GM23248 (cell line): ENCODE measurements at places on chromosomes 11 and 22. TPM values are rescaled to one million over a fixed set of nuclear protein-coding genes. Genes with fewer than 3 reads are reported as not detected.

GRCh38 chr11:59207988-59208451 lies 4.7 kb downstream of the MPEG1 start:
- H3K4me3 ChIP-seq = 0 out of 2 replicates have a peak overlapping the region, but pooled peaks have one; percentile 1
- peaks cover 18% of the 10 kb centered on the region for H3K4me1 ChIP-seq
- DNase-seq = peak; percentile 77

DNA sequence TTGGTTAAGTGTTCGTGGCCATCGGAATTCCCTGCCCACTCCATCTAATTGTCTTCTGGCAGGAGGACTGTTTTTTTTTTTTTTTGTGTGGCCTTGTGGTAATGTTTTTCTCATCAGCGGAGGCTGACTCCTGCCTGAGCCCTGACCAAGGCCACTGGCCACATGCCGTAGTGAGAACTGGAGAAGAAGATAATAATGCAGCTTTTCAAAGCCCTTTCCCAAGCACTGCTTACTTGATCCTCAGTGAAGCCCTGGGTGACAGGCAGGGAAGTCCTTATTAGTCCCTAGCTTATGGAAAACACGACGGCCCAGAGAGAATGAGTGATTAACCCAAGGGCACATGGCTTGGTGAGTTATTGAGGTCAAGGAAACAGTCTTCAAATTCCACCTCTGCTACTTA lies 71.2 kb downstream of the ADM start:
- H3K27me3 ChIP-seq = no peaks in the 10 kb centered on the region
- peaks cover 89% of the 10 kb centered on the region for H3K4me1 ChIP-seq
- no peak overlapping the region for H3K4me3 ChIP-seq
- H3K27ac ChIP-seq = peak overlapping the region; percentile 68
- no peaks in the 10 kb centered on the region for H3K36me3 ChIP-seq

DNA sequence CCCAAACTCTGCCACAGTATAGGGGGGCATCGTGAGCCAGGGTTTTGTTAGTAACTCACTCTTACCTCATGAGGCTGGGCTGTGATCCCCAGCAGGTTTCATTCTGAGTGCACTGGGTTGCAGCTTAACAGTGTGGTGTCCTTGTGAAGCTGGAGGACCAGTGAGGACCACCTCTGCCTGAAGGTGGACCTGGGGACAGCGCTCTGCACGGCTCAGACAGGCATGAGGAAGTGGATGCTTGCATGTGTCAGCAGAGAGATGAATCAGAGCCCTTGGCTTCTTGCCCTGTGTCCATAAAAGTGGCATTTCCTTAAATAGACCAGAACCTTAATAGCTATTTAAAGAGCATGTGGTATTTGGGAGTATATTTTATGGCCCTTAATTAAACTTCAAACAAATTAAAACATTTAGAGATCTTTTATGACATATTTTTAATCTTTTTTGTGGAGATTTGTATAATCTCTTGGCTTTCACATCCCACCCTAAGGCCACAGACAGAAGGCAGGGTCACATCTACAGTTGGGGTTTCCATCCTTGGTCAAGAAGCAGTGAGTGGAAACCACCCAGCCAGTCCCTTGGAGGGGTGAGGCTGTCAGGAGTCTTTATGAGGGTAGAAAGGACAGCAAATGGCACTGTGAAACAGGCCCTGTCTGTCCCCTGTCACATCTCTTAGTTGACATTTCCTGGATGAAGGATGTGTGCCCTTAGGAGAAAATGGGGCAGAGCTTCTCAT lies 24.8 kb upstream of the ADORA2A start:
- peaks cover 29% of the 10 kb centered on the region for H3K4me1 ChIP-seq
- 0 out of 2 replicates have a peak overlapping the region, but pooled peaks have one; percentile 4 for H3K4me3 ChIP-seq
- H3K27ac ChIP-seq = no peak overlapping the region
- H3K36me3 ChIP-seq = peaks cover 5% of the 10 kb centered on the region; the same call in 1 of the 2 replicates

GRCh38 chr11:111574373-111575225 lies 27.6 kb upstream of the SIK2 start:
- H3K36me3 ChIP-seq = no peaks in the 10 kb centered on the region
- peaks cover 39% of the 10 kb centered on the region for H3K4me1 ChIP-seq
- no peak for DNase-seq
- H3K27ac ChIP-seq = no peak overlapping the region

GRCh38 chr11:64563966-64564365 lies 27.1 kb upstream of the SLC22A12 start:
- H3K27me3 ChIP-seq = no peaks in the 10 kb centered on the region
- H3K4me3 ChIP-seq = no peak overlapping the region
- H3K4me1 ChIP-seq = no peaks in the 10 kb centered on the region
- no peaks in the 10 kb centered on the region for H3K36me3 ChIP-seq
- no peak for DNase-seq

- peak overlapping the region; percentile 43 for H3K4me3 ChIP-seq
- H3K4me1 ChIP-seq = peaks cover 34% of the 10 kb centered on the region
- no peaks in the 10 kb centered on the region for H3K36me3 ChIP-seq
- H3K27ac ChIP-seq = peak overlapping the region; percentile 87
Measured at GRCh38 chr11:48006301-48006992, 26.1 kb downstream of the PTPRJ start.

DNA sequence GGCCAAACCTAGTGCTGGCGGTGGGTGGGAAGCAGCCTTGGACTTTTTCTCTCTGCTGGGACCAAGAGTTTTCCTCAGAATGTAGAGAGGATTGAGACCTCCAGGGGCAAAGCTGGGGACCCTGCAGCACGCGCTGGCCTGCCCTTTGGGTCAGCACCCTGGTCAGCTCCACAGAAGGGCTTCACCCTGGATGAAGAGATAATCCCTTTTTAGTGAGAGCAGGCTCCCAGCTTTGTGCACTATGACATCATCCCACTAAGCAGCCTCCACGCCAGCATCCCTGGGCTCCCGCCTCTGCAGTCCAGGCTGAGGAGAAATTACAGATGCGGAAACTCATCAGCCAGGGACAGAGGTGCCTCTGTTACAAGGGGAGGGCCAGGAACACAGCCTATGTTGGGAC lies 23.5 kb downstream of the DRICH1 start:
- no peaks in the 10 kb centered on the region for H3K27me3 ChIP-seq
- H3K36me3 ChIP-seq = no peaks in the 10 kb centered on the region
- no peak overlapping the region for H3K27ac ChIP-seq

- H3K4me1 ChIP-seq = peaks cover 13% of the 10 kb centered on the region
- no peak overlapping the region for H3K4me3 ChIP-seq
Measured at GRCh38 chr11:66891851-66892660, 35.2 kb downstream of the LRFN4 start.

DNA sequence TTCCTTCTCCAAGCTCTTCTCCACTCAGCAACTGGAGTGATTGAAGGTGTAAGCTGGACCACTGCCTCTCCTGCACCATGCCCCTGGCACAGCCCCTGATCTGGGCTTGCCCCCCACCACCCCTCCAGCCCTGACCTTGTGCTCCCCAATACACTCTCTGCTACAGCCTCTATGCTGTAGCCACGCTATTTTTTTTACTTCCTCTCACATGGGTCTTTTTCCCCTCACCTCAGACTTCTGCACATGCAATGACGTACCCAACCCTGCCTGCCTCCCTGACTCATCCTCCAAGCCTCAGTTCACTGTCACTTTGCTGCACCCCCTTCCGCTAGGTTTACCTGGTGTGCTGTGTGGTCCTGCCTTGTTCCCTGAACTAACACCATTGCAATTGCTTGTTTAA lies 9.0 kb downstream of the CSNK2A3 start:
- H3K4me3 ChIP-seq = no peak overlapping the region
- no peaks in the 10 kb centered on the region for H3K4me1 ChIP-seq
- no peaks in the 10 kb centered on the region for H3K36me3 ChIP-seq

GRCh38 chr11:73218106-73218829 lies at the start of gene P2RY2:
Gene P2RY2 (plus strand): TSS chr11:73218281. CDS start chr11:73234160, 15,879 bp downstream.
- H3K4me1 ChIP-seq = no peaks in the 10 kb centered on the region; the same call in 1 of the 2 replicates
- H3K27me3 ChIP-seq = peaks cover 14% of the 10 kb centered on the region
- H3K27ac ChIP-seq = no peak within 1 kb of the TSS
- H3K36me3 ChIP-seq = no peaks in the 10 kb centered on the region
- peak within 1 kb of the TSS; percentile 77 for H3K4me3 ChIP-seq

DNA sequence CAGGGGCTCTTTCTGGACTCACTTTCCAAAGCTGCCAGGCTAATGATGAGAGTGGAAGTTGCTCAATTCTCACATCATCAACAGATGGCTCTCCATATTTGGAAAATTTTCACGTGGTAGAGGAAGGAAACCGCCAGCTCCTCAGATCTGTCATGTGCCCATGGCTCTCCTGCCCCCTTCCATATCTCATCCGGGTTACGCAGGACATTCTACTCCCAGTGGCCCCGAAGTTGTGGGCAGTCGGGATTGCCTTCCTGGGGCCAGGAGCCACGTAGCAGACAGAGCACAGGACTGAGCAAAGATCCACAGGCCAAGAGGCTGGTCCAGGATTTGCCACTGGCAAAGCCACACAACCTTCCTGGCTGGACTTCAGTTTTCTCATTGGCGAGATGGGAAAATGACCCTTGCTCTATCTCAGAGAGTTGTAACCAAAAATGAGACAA lies 38.8 kb downstream of the RPUSD4 start:
- peak overlapping the region; percentile 38 for H3K27ac ChIP-seq
- peaks cover 23% of the 10 kb centered on the region for H3K4me1 ChIP-seq
- H3K27me3 ChIP-seq = no peaks in the 10 kb centered on the region
- H3K36me3 ChIP-seq = no peaks in the 10 kb centered on the region
- no peak overlapping the region for H3K4me3 ChIP-seq
- peak; percentile 85 for DNase-seq

DNA sequence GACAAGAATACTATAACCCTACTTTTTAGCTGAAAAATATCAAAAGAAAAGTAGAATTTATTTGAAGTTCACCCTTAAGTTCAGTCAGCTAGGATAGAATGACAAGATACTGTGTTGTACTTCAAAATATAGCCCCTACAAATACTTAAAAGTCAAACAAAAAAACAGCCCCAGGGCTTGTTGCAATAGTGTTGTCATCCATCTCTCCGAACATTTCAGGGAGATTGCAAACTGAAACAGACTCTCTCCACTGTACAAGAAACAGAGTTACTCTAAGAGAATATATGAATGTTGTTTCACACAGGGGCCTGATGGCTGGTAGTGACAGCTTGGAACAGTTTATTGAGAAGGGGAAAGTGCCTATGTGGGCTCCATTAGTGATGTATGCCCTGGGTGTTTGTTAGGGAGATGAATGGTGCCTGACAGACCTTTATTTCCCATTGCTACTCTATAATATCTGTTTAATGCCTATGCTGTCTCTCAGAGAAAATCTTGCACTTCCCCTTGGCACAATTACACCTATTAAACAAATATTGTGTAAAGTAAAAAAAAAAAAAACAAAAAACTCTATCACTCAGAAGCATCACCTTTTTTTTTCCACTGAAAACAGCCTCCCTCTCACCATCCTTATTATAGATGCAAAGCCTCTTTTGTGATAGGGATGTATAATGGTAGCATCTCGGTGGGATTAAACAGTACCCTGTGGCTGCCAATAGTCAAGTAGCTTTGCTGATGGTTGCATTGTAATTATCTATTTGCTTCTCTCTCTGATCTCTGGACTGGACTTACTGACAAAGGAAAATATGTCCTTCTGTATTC lies 506.3 kb upstream of the LUZP2 start:
- peaks cover 36% of the 10 kb centered on the region for H3K4me1 ChIP-seq
- H3K4me3 ChIP-seq = peak overlapping the region; percentile 20; the same call in 1 of the 2 replicates
- peak overlapping the region; percentile 25 for H3K27ac ChIP-seq
- DNase-seq = peak; percentile 47
- no peaks in the 10 kb centered on the region for H3K36me3 ChIP-seq
- H3K27me3 ChIP-seq = no peaks in the 10 kb centered on the region

- DNase-seq = peak; percentile 59
- H3K4me3 ChIP-seq = no peak overlapping the region
- no peak overlapping the region for H3K27ac ChIP-seq
- no peaks in the 10 kb centered on the region for H3K36me3 ChIP-seq
Measured at GRCh38 chr11:79466411-79466810, 25.6 kb upstream of the TENM4 start.

DNA sequence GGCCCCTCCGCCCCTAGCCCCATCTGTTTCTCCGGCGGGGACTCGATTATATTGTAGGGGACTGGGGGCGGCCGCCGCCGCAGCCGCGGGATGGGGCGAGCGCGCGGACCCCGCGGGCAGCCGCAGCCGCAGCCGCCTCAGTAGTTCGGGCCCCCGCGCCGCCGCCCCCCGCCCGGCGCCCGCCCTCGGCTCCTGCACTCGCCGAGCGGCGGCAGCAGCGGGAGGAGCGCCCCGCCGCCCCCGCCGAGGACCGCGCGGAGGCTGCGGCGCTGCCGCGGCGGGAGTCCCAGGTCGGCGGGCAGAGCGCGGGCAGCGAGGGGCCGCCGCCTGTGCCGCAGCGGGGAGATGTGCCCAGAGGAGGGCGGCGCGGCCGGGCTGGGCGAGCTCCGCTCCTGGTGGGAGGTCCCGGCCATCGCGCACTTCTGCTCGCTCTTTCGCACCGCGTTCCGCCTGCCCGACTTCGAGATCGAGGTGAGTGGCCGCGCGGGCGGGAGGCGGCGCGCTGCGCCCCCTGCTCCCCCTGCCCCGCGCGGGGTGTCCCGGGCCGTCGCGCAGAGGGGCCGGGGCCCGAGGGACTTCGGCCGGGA lies at the start of gene CECR2:
CECR2 (plus strand) TSS at position 22 of the 587 bp plus-strand sequence; CDS start at position 346, 324 bp downstream.
- H3K36me3 ChIP-seq = no peaks in the 10 kb centered on the region
- H3K4me1 ChIP-seq = no peaks in the 10 kb centered on the region
- no peak within 1 kb of the TSS for H3K4me3 ChIP-seq

DNA sequence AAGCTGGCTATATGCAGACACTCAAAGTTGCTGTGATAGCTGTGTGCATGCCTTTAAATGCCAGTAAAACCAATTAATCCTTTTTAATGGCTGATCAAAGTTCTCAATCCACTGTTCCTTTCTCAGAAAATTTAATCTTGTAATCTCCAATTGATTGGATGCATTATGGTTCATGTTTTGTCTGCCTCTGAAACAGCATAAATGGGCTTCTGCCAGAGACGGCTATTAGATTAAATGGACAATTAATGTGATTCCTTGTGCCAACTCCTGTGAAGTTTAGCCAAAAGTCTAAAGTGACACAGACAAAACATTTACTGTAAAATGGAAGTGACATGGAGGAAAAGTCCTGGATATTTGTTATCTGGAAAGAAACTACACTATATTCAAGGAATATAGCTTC lies 952.5 kb upstream of the FAT3 start:
- H3K27ac ChIP-seq = no peak overlapping the region
- H3K4me3 ChIP-seq = no peak overlapping the region
- no peaks in the 10 kb centered on the region for H3K27me3 ChIP-seq
- no peak for DNase-seq

TMPRSS6 gene
- total RNA-seq = not detected in 2 replicates

SLC37A2 gene
- 2.6 and 5.2 TPM in 2 replicates for total RNA-seq

SYCE3 gene
- total RNA-seq = not detected in 2 replicates
